ENCODE measurements at places on chromosomes 6 and 20.
A peak's percentile ranks its signal among the peaks of the same experiment; 100 is the strongest.

- no peak for DNase-seq
These were observed 39.7 kb upstream of the COL10A1 start for GRCh38 chr6:116165596-116165995.

GRCh38 chr6:26272171-26272637 lies 92.8 kb upstream of the BTN3A2 start:
- peak; percentile 19 for DNase-seq

DNA sequence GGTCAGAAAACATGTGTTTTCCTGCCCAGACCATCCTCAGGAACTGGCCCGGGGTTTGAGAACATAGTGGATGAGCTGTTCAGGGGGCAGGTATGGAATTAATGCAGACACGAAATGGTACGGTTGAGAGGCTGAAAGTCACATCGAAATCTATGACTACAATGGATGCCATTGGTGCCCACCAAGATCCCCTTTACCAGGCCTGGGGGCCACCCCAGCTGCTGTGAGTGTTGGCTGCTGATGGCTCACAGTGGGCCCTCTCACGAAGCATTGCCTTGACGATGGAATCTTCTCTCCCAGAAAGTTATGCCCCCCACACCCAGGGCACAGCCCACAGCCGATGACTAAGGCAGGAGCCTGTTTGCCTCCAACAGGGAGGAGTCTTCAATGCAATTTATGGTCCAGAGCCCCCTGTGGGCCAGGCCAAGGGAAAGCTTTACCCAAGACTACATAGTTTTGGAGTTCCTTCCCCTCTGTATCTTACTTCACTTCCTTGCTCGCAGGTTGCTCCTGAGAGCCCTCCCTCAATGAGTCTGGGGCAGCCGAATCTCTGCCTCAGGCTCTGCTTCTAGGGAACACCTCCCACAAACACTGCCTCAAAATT lies 92.6 kb downstream of the BFSP1 start:
- DNase-seq: no peak

GRCh38 chr20:33257237-33257636 lies 21.4 kb downstream of the BPIFA1 start:
- no peak for DNase-seq

DNA sequence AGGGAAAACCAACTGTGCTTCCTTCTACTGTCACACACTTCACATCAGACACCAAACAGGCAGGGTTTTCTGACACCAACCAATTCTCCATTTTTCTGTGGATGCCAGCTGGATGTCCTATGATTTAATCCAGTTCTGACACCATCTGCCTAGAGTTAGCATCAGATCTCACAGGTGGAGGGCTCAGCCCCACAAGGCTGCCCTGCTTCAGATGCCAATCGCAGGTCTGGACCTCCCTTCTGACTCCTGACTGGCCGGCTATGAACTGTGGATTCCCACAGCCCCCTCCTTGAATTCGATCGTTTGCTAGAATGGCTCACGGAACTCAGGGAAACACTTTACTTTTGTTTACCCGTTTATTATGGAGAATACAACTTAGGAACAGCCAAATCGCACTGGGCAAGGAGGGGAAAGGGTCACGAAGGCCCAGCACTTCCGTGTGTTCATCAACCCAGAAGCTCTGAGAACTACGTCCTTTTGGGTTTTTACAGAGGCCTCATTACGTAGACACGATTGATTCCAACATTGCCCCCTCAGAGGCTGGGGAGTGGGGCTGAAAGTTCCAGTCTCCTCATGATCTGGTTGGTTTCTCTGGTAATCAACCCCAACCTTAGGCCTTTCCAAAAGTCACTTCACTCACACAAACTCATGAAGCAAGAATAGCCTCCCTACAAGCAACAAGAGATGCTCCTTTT lies 25.4 kb upstream of the MAS1 start:
- DNase-seq: no peak

DNA sequence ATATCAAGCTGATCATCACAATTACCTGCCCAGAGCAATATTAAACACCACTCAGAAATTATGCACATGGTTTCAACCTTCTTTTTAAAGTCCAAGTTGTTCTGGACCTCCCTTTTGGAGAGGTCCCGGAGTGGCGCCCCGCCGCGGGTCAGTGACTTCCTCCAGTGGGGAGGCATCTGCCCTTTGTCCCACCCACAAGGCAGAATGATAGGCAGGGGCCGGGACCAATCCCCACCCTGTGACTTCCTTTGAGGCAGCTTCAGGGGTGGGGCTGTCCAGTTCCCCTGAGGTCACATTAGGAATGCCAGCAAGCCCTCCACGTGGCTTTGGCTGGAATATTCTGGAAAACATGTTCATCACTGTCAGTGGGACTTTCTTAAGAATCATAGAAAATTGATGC lies 207.0 kb downstream of the ANKRD60 start:
- DNase-seq: no peak

DNA sequence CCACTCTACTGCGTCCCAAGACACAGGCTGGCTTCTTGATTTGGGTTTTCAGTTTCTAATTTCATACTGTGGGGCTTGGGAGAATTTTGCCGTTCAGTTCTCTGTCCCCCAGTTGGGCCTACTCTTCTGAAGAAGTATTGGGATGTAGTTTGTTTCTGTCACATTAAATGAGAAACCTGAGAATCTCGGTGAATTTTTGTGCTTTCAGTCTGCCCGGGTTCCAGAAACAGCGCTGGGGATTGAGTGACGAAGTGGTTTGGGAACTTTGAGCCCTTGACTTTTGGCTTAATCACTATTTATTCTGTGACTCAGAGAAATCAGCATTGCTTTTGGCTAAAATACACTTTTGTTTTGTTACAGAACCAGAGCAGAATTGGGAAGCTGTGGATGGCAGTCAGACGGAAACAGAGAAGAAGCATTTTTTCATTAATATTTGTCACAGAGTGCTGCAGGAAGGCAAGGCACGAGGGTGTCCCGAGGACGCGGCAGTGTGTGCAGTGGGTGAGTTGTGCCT lies 74.0 kb downstream of the IGF2R start:
- DNase-seq: no peak
